CD8-positive, alpha-beta T cell (primary cell): ENCODE measurements at places on chromosomes 11 and 22. TPM values are rescaled to one million over a fixed set of nuclear protein-coding genes. Genes with fewer than 3 reads are reported as not detected.

CRYBB3 gene
- not detected for total RNA-seq

TRIM29 gene
- not detected for total RNA-seq

RIMBP3C gene
- not detected for total RNA-seq

NOX4 gene
- total RNA-seq: not detected

KLHDC7B gene
- total RNA-seq: 2.1 TPM

SMTNL1 gene
- not detected for total RNA-seq

CSNK2A3 gene
- total RNA-seq: 1.8 TPM

SYT13 gene
- not detected for total RNA-seq

RBFOX2 gene
- 0.94 TPM for total RNA-seq

OMP gene
- total RNA-seq: 1.1 TPM

P2RX6 gene
- total RNA-seq: 0.36 TPM

GRCh38 chr11:57543593-57543992, 6.2 kb downstream of the SMTNL1 start:
- DNase-seq: no peak

DNA sequence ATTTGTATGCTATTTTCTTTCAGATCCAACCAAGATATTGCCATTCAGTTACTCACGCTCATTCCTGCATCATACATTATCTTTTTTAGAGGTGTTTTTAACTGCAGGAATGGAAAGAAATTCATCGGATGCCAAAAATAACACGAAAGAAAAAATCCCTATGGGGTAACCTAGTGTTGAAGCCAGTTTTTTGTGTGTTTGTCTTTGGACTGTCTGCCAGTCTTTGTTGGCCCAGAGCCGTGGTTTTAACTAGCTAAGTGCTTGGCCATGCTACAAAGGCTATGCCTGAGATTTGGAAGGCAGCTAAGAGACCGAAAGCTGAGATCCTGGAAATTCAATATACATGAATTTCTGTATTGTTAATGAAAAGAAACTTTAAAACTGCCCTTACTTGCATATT, 309.8 kb upstream of the CNTN5 start:
- no peak for DNase-seq

GRCh38 chr11:116793772-116794097, 2.1 kb upstream of the APOA5 start:
- no peak for DNase-seq

- DNase-seq: no peak
Measured at GRCh38 chr11:13338427-13339069, 61.0 kb downstream of the BMAL1 start.

DNA sequence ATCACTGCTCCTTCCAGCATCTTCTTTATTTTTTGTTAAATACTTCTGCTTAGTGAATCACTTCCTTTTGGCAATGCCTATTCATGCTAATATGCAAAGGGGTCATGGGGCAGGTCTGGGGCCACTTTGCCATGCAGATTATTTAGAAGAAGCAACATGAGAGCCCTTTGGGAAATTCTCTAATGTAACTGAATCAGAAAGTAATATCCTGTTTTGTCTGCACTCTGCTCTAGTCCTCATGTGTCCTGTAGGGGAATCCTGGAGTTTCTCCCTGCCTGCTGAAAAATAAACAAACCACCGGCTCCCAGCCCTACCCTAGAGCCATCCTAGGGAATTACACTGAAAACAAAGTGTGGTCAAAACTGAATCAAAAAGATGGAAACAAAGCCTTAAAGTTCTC, 176.5 kb upstream of the POU2AF2 start:
- no peak for DNase-seq

DNA sequence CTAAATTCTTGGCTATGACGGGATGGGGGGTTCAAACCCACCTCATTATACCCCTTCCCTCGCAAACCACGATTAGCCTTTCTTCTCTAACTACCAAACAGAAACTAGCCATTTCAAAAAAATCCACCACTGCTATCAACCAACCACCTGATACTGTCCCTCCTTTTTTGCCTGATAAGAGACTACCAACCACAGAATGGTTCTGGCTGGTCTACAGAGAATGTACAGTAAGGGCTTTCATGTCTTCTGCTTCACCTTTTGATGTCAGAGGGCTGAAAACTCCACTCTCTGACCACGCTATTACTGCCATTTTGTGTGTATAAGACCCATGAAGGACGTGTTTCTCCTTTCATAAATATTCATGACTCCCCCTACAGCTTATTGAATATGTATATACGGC, 19.1 kb downstream of the RIC3 start:
- DNase-seq: no peak

DNA sequence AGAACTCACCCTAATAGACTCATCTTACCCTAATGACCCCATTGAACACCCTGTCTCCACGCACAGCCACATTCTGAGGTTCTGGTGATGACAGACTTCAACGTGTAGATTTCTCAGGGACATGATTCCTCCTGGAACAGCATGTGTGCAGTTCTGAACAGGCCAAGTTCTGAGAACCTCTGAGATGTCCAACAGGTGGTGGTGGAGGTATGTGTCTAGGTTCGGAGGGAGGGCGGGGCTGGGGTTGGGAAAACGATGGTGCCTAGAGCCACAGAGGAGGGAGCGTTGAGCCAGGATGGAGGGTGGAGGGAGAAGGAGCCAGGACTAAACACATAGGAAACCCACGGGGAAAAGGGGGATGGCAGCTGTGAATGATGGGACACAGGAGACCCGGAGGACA, 43.4 kb upstream of the FBLN1 start:
- DNase-seq: no peak

DNA sequence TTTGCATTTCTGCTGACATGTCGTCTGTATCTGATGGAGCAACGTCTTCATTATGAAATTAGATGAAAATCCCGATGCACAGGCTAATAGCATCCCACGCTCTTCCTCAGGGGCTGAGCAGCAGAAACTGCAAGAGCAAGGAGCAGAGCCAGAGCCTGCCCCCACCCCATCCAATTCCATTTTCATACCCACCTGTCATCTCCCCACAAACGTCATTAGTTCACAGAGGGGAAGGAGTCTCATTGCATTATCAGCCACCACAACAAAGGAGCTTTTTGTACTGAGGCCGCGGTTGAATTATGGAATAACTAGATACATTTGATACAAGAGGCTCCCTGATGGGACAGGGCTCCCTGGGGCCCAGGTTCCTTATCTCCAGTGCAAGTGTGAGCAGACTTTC, 515.0 kb downstream of the NTM start:
- DNase-seq: no peak

DNA sequence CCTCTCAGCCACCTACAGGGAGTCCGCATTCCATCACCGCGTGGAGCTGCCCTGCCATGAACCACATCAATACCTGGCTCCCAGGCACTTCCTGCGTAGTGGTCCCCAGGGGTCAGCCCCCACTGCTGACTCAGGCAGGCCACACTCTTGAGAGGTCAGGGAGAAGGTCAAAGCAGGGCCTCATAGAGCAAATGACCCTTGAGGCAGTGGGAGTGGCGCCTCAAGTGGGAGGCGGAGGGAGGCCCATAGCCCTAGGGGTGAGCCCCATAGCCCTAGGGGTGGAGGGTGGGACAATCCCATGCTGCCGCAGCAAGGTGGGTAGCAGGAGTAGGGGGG, 5.0 kb downstream of the PRDX5 start:
- no peak for DNase-seq

- DNase-seq: no peak
Measured at GRCh38 chr22:45308391-45308956, 1.3 kb upstream of the FAM118A start.

- no peak for DNase-seq
Measured at GRCh38 chr11:27158456-27159334, 118.1 kb downstream of the BBOX1 start.

DNA sequence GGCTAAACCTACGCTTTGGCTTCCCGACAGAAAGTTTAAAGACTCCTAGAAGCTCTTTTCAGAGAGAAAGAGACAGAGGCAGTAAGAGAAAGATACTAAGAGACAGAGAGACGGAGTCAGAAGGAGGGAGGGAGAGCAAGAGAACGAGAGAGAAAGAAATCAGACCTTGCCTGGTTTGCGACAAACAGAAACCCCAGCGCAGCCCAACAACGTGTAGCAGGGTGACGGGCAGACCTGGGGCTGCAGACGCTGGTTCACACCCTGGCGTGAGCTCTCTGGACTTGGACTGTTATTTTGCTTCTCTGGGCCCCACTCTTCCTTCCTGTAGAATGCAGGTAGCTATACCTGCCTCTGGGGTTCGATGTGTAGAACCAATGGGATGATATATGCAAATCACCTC, 244.4 kb upstream of the SYN3 start:
- no peak for DNase-seq

DNA sequence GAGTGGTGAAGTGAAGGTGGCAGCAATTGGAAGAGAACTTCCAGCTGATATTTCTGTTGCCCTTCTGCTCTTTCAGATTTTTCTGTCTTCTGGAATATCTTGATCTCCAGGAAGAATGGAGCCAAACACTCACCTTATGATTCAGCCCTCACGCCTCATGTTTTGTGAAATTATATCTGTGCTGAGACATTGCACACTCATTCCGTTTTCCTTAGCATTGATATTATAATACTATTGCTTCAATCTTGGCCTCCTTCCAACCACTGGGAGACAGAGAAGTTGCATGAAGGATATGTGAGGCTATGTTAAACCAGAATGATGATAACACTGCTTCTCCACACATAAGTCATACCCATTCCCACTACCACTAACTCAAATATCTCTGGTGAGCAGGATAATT, 177.9 kb downstream of the ETS1 start:
- no peak for DNase-seq

GRCh38 chr11:44709281-44709562, 17.5 kb upstream of the TSPAN18 start:
- no peak for DNase-seq

DNA sequence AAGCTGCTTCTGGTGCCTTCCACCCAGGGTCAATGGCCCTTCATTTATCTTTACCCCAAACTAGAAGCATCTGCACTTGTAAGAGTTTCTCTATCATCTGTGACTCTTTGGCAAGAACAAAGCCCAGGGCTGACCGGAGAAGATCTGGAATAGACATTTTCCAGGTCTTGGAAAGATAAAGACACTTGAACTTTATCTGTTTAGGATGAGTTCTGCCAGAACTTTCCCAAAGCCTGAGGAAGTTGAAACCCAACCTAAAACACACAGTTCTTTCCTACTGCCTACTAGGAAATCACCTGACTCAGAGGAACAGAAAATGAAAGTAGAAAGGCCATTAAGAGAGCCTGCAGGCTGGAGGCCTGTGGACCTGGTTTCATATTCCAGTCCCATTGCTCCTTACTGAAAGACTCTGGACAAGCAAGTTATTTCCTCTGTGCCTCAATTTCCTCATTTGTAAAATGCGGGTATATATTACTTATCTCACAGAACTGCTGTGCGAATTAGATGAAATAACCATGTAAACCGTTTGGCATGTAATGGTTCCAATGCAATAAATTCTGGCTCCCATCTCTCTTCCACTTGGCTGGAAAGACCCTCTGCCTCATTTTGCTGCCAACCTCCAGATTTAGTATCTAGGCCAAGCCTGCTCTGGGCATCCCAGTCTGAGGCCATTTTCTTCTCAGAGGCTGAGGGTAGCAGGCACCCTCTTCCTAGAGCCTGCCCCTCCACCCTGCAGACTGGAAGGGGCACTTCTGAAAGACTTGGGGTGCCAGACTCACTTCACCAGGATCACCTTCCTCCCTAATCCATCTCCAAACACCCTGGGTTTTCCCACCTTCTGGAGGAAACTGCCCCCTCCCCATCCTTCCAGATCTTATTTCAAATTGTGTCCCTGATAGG, 1.2 kb downstream of the UBE2L6 start:
- no peak for DNase-seq

DNA sequence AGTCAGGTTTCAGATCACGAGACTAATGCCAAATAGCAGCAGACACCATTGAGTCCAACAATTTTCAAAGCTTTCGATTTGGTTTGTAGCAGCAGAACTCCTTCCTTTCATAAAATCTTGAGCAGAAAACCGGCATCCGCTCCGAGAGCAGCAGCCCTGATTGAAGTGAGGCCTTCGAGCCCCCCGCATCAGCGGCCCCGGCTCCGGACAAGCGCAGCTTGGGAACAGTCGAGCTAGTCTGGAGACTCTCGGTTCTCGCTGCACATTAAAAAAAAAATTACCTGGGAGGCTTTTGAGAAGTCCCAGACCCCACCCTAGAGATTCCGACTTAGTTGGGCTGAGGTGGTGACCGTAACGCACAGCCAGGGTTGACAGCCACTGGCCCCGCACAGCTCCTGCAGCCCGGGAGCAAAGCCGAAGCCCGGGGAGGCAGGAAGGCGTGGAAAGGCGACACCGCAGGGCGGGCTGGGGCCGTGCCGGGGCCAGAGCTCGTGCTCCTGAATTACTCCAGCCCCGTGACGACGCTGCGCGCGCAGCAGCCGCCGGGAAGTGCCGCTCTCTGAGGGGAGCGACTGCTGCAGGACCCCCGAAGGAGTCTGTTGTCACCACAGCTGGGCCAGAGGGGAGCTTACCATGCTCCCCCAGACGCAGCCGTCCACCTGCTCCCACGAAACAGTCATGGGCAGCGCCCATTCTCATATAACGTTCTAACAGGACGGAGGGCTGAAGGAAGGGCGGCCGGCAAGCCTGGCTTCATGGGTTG, 57.8 kb downstream of the SPATA19 start:
- DNase-seq: no peak

DNA sequence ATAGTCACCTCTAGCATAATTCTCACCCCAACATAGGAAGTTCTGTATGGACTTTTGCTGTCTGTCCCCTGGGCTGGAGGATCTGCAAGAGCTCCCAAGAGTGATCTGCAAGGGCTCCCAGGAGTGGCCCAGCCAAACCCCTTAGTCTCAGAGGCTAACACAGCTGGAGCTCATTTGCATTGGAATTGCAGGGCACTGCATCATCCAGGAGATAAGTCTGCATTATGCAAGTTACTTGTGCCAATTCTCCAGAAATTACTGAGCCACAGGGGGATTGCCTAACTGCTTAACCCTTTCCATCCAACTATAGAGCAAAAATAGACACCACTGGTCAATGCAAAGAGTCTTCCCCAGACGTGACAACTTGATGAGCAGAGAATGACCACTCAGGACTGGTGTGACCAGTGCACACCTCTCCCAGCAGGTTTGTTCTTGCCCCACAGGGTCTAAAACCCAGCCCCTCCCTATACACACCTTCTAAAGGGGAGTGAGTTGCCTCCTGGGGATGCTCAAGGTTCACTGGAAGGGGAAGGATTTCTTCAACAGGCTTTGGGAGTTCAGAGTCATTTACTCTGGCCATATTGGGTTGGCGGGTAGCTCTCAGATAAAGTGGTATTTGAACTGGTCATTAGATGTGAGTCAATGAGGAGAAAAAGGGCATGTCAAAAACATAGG, 38.4 kb downstream of the POU2AF3 start:
- no peak for DNase-seq

DNA sequence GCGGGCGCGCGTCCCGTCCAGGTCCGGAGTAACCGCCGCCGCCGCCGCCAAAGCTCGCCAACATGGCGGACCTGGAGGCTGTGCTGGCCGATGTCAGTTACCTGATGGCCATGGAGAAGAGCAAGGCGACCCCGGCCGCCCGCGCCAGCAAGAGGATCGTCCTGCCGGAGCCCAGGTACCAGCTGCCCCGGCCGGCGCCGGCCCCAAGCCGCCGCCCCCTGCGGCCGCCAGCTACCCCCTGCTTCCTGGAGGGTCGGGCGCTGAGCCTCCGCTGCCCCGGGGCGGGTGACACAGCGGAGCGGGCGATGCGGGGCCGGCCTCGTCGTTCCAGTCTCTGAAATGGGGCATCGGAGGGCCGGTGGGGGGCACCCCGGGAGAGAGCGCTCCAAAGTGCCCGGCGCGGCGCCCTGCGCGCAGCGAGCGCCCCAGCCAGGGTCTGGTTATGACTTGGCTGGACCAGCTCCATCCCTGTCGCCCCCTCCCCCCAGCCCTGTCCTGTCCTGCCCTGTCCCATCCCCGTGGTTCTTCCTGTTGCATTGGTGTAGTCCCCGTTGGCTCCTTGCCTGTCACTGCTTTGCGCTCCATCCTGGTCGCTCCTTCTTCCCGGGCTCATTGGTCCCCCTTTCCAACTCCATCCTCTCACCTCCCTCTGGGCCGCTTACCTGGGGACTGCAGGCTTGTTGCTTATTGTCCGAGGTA, 653 bp downstream of the GRK3 start:
- no peak for DNase-seq
